BJ (cell line): ENCODE measurements at places on chromosomes 3 and 15. TPM values are rescaled to one million over a fixed set of nuclear protein-coding genes. Genes with fewer than 3 reads are reported as not detected.

DNA sequence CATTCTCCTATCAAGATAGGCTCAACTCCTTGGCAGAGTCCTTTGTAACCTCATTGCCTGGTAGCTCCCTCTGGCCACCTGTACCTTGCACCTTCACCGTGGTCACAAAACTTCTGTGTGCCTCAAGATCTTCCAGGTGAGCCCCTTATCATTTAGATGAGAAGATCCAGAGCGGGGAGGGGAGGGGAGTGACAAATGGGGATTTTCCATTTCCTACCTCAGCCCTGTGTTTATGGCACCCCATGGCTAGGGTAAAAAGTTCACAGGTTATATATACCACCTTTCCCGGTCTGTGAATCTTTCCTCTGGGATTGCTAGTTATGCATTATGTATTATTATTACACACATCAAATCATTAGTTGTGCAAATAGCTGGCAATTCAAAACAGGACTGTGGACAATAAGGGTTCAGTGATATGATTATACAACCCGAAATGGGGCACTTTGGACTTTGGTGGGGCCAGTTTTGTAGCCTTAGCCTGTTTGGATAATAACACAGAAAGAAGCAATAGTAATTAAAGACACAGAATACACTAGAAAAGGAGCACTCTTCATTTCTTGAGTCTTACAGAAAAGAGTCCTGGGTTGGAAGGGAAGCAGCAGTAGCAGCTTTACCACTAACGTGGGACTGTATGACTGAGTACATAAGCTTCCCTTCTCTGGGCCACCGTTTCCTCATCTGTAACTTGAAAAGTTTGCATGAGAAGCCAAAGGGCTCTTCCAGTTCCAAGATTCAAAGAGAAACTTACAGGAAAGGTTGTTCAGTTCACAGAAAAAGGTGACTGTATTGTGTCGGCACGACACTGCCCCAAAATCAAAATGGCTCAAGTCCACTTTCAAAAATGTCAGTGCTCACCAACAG is 7.1 kb downstream of the TLE3 start:
- no peak for DNase-seq

DNA sequence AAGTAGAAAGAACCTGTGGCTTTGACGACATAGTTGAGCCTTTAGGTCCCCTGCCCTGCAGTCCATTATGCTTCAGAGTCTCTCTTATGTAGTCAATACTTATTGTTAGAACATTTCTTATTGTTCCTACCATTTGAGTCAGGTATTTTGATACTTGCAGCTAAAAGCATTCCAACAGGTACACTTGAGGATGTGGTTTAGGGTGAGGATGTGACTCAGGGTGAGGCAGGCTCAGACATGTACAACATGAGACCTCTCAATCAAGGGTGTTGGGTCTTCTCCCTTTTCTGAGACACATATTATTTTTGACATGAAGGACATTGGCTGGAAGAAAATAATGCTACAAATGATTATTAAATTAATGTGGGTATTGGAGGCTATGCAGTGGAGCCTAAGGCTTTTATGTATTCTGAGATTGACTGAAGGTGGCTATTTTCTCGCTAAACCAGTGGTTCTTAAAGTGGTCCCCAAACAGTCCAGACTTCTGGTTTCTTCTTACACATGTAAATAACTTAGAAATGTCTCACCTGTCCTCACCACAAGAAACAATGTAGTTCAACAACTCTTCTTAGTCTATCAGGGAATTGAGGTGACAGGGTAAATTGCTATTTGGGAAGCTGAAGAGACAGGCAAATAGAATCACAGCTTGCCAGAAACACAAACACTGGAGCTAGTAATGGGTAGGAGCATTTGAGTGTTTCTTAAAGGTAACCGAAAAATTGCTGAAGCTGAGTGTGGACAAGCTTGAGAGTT is 135.5 kb upstream of the ZPLD1 start:
- DNase-seq, result no peak

DNA sequence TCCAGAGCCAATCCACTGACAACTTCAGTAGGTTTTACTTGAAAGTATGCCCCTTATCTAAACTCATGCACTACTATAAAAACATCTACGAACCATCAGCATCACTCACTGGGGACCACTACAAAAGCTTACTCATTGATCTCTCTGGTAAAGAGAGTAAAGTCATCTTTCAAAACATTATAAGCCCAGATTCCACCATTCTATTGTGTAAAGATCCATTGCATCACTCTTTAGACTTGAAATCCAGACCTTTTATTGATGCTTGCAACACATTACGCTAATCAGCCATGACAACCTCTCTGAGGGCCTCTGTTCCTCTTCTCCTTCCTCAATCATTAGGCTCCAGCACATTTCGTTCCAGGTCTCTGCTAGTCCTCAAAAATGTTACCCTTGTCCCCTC is 248.9 kb upstream of the WNT5A start:
- DNase-seq, result no peak

- no peak for DNase-seq
Observed at GRCh38 chr3:76131396-76132153, 346.2 kb upstream of the ZNF717 start.

GRCh38 chr15:90031231-90031791 is 30.2 kb downstream of the ZNF710 start:
- DNase-seq, result no peak

DNA sequence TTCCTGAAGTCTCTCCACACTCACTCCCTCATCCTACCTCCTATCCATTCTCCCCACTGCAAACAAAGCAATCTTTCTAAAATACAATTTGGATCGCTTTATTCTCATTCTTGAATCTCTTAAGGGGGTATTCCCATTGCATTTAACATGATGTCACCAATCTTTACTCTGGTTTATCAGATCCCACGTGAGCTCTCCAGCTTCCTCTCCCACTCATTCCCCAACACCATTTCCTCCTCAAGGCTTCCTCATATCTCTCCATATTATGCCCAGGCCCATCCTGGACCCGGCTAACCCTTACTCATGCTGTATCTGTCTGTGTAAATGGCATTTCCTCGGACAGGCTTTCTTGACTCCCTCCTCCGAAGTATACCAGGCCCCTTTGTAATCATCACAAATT is 165.0 kb downstream of the CD47 start:
- DNase-seq, result no peak

DNA sequence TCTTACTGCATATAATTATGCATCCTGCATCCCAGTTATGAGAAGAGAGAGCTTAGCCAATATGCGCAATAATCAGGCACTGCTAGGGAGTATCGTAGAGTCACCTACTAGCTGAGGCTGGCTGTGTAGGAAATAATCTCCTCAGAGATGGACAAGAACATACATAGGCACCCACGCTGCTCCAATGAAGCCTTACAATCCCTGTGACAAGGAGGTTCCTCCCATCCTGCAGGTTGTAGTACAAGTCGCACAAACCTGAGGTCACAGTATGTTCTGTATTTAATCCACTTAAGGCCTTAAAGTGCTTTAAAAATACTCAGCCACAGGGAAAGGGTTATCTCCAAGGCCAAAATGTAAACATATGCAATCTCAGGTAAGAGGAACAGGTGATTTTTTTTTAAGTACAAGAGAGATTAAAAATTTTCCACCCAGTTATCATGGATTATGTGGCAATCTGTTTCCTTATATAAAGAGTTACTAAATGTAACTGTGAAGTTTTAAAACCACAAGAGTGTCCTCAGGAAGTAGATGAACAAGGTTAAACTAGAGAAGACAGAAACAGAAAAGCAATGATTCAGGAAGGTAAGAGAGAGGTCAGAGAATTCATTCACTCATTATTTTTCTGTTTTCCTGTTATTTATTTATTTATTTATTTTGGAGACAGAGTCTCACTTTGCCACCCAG is 7.5 kb upstream of the COLQ start:
- no peak for DNase-seq

- no peak for DNase-seq
Observed at GRCh38 chr3:42786212-42786611, 13.2 kb upstream of the CCDC13 start.

- DNase-seq, result no peak
Observed at GRCh38 chr3:48429960-48430707, at the start of gene PLXNB1. Gene PLXNB1, minus strand, starts transcription at chr3:48430086. Its CDS starts 5,475 bp downstream, at chr3:48424611.

DNA sequence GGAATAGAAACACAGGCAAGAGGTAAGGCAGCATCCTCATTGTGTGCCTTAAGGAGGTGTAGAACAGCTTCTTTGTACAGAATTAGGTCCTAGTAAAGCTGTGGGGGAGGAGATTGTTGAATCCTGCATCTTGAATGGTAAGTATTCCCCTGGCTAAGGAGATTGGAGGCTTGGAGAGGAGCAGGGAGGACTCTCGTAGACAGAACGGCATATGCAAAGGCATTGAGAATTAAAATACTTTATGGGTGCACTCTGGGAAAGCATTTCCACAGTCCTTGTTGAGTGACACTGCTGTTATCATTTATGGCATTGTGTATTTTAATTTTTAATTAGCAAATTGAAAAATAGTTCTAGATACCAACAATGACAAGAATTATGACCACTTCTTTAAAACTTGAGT is 66.5 kb upstream of the GPR149 start:
- DNase-seq, result no peak

GRCh38 chr3:197007953-197008352 is 21.7 kb downstream of the MELTF start:
- DNase-seq, result no peak

SST gene
- 0.15 and 0.25 TPM in 2 replicates for polyA plus RNA-seq

KBTBD8 gene
- polyA plus RNA-seq, result 0.31 and 0.49 TPM in 2 replicates

FANCD2OS gene
- polyA plus RNA-seq, result not detected in 2 replicates

TADA3 gene
- 84.6 and 113 TPM in 2 replicates for polyA plus RNA-seq

ITIH1 gene
- not detected in 2 replicates for polyA plus RNA-seq

ADCY5 gene
- polyA plus RNA-seq, result 0.21 and 0.23 TPM in 2 replicates

ISLR2 gene
- polyA plus RNA-seq, result 0.02 TPM in 2 replicates
